Uterus (tissue), 4 donors: ENCODE measurements at places on chromosomes 12 and 14. TPM values are rescaled to one million over a fixed set of nuclear protein-coding genes. Genes with fewer than 3 reads are reported as not detected.

- no peak overlapping the region for H3K27ac ChIP-seq
- DNase-seq: no peak
- H3K36me3 ChIP-seq: no peaks in the 10 kb centered on the region
- H3K4me1 ChIP-seq: no peaks in the 10 kb centered on the region
- H3K4me3 ChIP-seq: no peak overlapping the region
These were observed 196.1 kb downstream of the TTC6 start for GRCh38 chr14:37791384-37792036.

GRCh38 chr12:90015228-90015627, 306.6 kb upstream of the ATP2B1 start:
- DNase-seq: no peak
- no peaks in the 10 kb centered on the region for H3K36me3 ChIP-seq
- H3K27me3 ChIP-seq: no peaks in the 10 kb centered on the region
- H3K4me3 ChIP-seq: no peak overlapping the region

GRCh38 chr14:69050240-69051184, 71.4 kb upstream of the ACTN1 start:
- H3K4me1 ChIP-seq: peaks cover 18% of the 10 kb centered on the region
- H3K36me3 ChIP-seq: no peaks in the 10 kb centered on the region
- H3K27me3 ChIP-seq: no peaks in the 10 kb centered on the region
- peak overlapping the region; percentile 66 for H3K27ac ChIP-seq
- DNase-seq: no peak

- H3K27ac ChIP-seq: no peak overlapping the region
- H3K27me3 ChIP-seq: no peaks in the 10 kb centered on the region
- no peak overlapping the region for H3K4me3 ChIP-seq
- H3K36me3 ChIP-seq: no peaks in the 10 kb centered on the region
- H3K4me1 ChIP-seq: no peaks in the 10 kb centered on the region
- DNase-seq: no peak
These were observed 26.3 kb upstream of the CD69 start for GRCh38 chr12:9786726-9787717.

GRCh38 chr12:104752881-104753280, 205.2 kb downstream of the SLC41A2 start:
- no peak overlapping the region for H3K4me3 ChIP-seq
- no peaks in the 10 kb centered on the region for H3K27me3 ChIP-seq
- H3K36me3 ChIP-seq: no peaks in the 10 kb centered on the region
- H3K27ac ChIP-seq: no peak overlapping the region

DNA sequence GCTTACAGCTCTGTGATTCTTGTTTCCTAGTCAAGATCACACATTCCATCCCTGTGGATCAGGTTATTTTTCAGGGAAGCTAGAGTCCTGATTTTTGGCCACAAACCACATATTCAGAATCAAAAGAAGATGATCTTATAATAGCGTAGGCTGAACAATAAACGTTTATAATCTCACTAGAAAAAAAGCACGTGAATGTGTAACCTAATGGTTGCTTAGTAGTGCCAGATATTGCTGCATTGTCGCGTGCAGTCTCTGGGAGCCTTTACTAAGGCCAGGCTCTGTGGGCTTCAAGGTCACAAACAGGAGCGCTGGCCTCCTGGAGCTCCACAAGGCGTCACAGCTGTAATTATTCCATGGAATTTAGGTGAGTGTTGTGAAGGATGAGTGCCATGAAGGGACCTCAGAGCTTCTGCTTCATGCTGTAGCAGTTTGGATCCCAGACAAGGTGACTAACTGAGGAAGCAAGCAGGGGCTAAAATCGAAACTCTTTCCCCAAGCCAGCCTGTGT, 17.4 kb downstream of the CDKN1B start:
- H3K4me1 ChIP-seq: no peaks in the 10 kb centered on the region
- H3K4me3 ChIP-seq: no peak overlapping the region
- H3K36me3 ChIP-seq: no peaks in the 10 kb centered on the region
- DNase-seq: no peak

GRCh38 chr12:45827974-45828373, 98.5 kb downstream of the ARID2 start:
- no peak for DNase-seq
- no peak overlapping the region for H3K27ac ChIP-seq
- H3K4me3 ChIP-seq: no peak overlapping the region
- no peaks in the 10 kb centered on the region for H3K36me3 ChIP-seq
- no peaks in the 10 kb centered on the region for H3K4me1 ChIP-seq
- no peaks in the 10 kb centered on the region for H3K27me3 ChIP-seq

DNA sequence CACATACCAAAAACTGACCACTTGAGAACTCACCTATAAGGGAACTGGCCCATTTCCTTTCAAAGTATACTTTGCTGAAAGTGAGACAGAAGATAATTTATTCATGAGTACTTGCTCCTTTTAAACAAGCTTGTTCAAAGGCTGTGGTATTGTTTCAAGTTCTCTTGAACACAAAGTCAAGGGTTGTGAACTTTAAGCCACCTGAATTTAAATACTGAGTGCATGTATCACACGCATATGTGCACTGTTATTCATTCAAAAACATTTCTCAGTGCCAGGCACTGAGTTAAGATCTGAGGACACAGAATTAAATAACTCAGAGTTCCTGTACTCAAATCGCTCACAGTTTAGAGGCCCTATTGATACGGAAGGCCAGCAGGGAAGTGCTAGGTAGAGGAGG, 19.1 kb upstream of the LDHB start:
- no peak for DNase-seq
- H3K36me3 ChIP-seq: no peaks in the 10 kb centered on the region
- H3K4me1 ChIP-seq: no peaks in the 10 kb centered on the region

DNA sequence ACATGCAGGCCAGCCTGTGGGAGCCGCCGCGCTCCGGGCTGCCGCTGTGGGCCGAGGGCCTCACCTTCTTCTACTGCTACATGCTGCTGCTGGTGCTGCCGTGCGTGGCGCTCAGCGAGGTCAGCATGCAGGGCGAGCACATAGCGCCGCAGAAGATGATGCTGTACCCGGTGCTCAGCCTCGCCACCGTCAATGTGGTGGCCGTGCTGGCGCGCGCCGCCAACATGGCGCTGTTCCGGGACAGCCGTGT, 2.9 kb downstream of the TMEM121 start:
- no peaks in the 10 kb centered on the region for H3K36me3 ChIP-seq
- no peak overlapping the region for H3K4me3 ChIP-seq
- no peak for DNase-seq
- no peak overlapping the region for H3K27ac ChIP-seq
- no peaks in the 10 kb centered on the region for H3K27me3 ChIP-seq

- H3K4me1 ChIP-seq: no peaks in the 10 kb centered on the region
- H3K27me3 ChIP-seq: no peaks in the 10 kb centered on the region
- H3K4me3 ChIP-seq: no peak overlapping the region
- H3K27ac ChIP-seq: peak overlapping the region; percentile 91
- no peak for DNase-seq
These were observed 1.7 kb downstream of the ORAI1 start for GRCh38 chr12:121628037-121628436.

DNA sequence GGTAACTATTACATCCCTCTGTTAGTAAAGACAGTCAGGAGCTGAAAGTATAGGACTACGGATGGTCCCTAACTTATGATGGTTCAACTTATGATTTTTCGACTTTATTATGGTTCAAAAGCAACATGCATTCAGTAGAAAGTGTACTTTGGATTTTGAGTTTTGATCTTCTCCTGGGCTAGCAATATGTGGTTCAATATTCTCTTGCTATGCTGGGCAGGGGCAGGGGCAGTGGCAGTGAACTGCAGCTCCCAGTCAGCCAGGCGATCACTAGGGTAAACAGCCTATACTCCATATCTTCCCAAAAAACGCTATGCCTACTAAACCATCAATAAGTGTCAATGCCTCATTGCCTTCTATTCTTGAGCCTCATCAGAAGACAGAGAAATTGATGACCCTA, 292.7 kb downstream of the EMP1 start:
- H3K27ac ChIP-seq: no peak overlapping the region
- H3K4me1 ChIP-seq: no peaks in the 10 kb centered on the region
- DNase-seq: no peak
- H3K4me3 ChIP-seq: no peak overlapping the region

DNA sequence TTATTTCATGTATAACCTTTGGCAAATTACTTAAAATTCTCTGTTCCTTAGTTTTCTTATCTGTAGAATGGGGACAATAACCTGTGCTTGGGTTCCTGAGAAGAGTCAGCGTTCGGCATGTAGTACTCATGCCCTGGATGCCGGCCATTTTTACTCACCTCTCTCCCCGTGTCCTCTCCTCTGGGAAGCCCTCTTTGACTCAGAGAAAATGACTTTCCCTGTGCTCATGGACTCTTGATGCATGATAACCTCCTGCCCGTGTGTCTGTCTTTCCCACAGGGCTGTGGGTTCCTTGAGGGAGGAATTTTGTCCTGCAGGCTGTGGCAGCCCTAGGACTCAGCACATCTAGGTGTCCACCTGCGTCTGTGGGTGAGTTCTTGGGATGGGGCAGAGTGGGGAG, 5.8 kb upstream of the C1RL start:
- no peaks in the 10 kb centered on the region for H3K4me1 ChIP-seq
- no peaks in the 10 kb centered on the region for H3K27me3 ChIP-seq
- H3K36me3 ChIP-seq: no peaks in the 10 kb centered on the region
- no peak for DNase-seq
- no peak overlapping the region for H3K4me3 ChIP-seq

- H3K36me3 ChIP-seq: no peaks in the 10 kb centered on the region
- no peaks in the 10 kb centered on the region for H3K27me3 ChIP-seq
- H3K27ac ChIP-seq: no peak overlapping the region
- no peak for DNase-seq
- H3K4me1 ChIP-seq: no peaks in the 10 kb centered on the region
These were observed 81.1 kb downstream of the NKX2-1 start for GRCh38 chr14:36438883-36439282.

DNA sequence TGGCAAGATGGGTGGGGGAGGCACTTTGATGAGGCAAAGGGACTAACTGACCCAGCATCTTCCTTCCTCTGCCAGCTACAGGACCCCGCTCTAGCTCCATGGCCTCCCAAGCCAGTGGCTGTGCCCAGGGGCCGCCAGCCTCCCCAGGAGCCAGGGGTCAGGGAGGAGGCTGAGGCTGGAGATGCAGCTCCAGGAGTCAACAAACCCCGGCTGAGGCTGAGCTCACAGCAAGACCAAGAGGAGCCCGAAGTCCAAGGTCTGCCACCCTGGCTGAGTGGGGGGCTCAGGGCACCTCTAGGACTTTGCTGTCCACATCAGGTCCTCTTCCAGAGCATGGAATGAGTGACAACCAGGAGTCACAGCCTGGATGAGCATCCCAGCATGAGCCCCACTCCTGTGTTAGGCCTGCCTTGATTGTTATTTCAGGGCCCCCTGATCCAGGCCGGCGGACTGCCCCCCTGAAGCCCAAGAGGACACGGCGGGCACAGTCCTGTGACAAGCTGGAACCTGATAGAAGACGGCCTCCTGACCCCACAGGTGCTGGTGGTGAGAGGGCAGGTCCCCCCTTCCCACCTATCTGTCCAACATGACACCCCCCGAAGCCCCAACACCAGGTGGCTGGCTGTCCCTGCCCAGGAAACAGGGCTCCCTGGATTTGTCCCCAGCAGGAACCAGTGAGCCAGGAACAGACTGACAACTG, 2.5 kb upstream of the CPNE6 start:
- DNase-seq: no peak
- no peaks in the 10 kb centered on the region for H3K36me3 ChIP-seq
- H3K4me3 ChIP-seq: no peak overlapping the region
- no peak overlapping the region for H3K27ac ChIP-seq
- H3K4me1 ChIP-seq: no peaks in the 10 kb centered on the region

GRCh38 chr12:109621211-109621694, 47.7 kb downstream of the MVK start:
- no peak for DNase-seq
- no peak overlapping the region for H3K4me3 ChIP-seq
- H3K4me1 ChIP-seq: no peaks in the 10 kb centered on the region
- no peaks in the 10 kb centered on the region for H3K27me3 ChIP-seq
- H3K27ac ChIP-seq: no peak overlapping the region

DNA sequence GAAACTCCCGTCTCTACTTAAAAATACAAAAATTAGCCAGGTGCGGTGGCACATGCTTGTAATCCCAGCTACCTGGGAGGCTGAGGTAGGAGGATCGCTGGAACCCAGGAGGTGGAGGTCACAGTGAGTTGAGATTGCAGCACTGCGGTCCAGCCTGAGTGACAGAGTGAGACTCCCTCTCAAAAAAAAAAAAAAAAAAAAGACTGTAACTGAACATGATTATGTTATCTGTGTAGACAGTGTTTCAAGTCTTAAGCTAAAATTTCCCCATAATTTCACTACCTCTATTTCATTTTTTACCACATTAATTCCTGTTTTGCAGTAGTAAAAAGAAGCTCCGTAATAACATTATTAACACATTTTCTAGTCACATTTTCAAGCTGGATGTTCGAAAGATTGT, 5.4 kb downstream of the PLBD1 start:
- no peak overlapping the region for H3K27ac ChIP-seq
- no peaks in the 10 kb centered on the region for H3K4me1 ChIP-seq
- H3K27me3 ChIP-seq: no peaks in the 10 kb centered on the region
- H3K36me3 ChIP-seq: no peaks in the 10 kb centered on the region
- no peak overlapping the region for H3K4me3 ChIP-seq

GRCh38 chr12:86389949-86390348, 133.8 kb upstream of the MGAT4C start:
- H3K4me3 ChIP-seq: no peak overlapping the region
- H3K36me3 ChIP-seq: no peaks in the 10 kb centered on the region
- H3K4me1 ChIP-seq: no peaks in the 10 kb centered on the region
- H3K27me3 ChIP-seq: no peaks in the 10 kb centered on the region

GRCh38 chr12:132053338-132054330, 90.5 kb downstream of the DDX51 start:
- no peaks in the 10 kb centered on the region for H3K4me1 ChIP-seq
- no peaks in the 10 kb centered on the region for H3K36me3 ChIP-seq
- no peak overlapping the region for H3K27ac ChIP-seq
- H3K27me3 ChIP-seq: no peaks in the 10 kb centered on the region
- no peak overlapping the region for H3K4me3 ChIP-seq

GRCh38 chr12:49872781-49873181, 29.9 kb upstream of the BCDIN3D start:
- H3K4me1 ChIP-seq: peaks cover 13% of the 10 kb centered on the region
- no peaks in the 10 kb centered on the region for H3K27me3 ChIP-seq
- H3K27ac ChIP-seq: no peak overlapping the region
- H3K36me3 ChIP-seq: no peaks in the 10 kb centered on the region

GRCh38 chr12:76290963-76291859, 57.0 kb downstream of the BBS10 start:
- no peak for DNase-seq
- H3K27me3 ChIP-seq: no peaks in the 10 kb centered on the region
- H3K36me3 ChIP-seq: no peaks in the 10 kb centered on the region

- H3K36me3 ChIP-seq: no peaks in the 10 kb centered on the region
- no peaks in the 10 kb centered on the region for H3K27me3 ChIP-seq
- H3K4me3 ChIP-seq: no peak overlapping the region
- no peak for DNase-seq
These were observed 88.5 kb upstream of the RIN3 start for GRCh38 chr14:92425101-92425500.

WNT5B gene
- 20.9 TPM for total RNA-seq

ESR2 gene
- total RNA-seq: 8.2 TPM

FAIM2 gene
- total RNA-seq: 11.9 TPM

LRRIQ1 gene
- total RNA-seq: 13.1 TPM

ZNF140 gene
- total RNA-seq: 18.4 TPM

GLRX5 gene
- 21.3 TPM for total RNA-seq

RPGRIP1 gene
- total RNA-seq: not detected

APPL2 gene
- total RNA-seq: 45.1 TPM

PLEK2 gene
- total RNA-seq: 1.5 TPM

TOMM20L gene
- total RNA-seq: not detected

NYNRIN gene
- 51.1 TPM for total RNA-seq

BMAL2 gene
- under 0.01 TPM for total RNA-seq
